ENCODE measurements at places on chromosomes 16 and 17.
A peak's percentile ranks its signal among the peaks of the same experiment; 100 is the strongest.

- DNase-seq: no peak
Observed at GRCh38 chr16:17037499-17037898, 433.3 kb downstream of the XYLT1 start.

DNA sequence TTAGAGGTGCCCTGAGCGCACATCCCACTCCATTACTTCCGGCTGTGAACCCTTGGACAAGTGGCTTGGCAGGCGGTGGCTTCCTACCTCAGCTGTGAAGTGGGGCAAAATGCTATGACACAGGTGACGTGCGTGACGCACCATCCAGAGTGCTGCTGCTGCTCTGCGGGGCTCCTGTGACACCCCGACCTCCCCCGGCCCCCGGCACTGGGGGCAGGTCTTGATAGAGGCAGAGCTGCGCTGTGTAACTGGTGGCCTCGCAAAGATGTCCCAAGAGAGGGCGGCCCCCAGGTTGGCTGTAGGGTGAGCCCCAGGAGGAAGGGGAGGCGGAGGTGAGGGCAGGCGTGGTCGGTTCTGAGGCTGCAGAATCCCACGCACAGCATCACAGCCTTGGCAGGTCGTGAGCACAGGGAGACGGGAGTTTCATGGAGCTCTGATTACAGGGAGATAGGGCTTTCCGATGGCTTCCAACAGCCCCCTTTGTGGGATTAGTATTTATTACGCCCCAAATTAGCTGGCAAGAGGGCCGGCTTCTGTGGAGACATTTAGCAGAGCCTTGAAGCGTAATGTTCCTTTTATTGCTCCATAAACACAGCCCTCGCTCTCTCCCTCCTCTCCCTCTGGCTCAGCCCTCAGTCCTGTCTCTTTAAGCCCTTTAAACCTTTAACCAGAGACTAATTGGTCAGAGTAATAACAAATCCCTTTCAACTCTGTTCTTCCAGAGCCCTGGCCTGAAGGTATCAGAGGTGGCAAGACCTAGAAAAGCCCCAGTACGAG is 328.1 kb downstream of the C16orf95 start:
- DNase-seq: no peak

GRCh38 chr16:28905800-28906372 is 19.2 kb downstream of the RABEP2 start:
- no peak for DNase-seq

- no peak for DNase-seq
Observed at GRCh38 chr17:51533821-51534220, 273.5 kb downstream of the UTP18 start.

DNA sequence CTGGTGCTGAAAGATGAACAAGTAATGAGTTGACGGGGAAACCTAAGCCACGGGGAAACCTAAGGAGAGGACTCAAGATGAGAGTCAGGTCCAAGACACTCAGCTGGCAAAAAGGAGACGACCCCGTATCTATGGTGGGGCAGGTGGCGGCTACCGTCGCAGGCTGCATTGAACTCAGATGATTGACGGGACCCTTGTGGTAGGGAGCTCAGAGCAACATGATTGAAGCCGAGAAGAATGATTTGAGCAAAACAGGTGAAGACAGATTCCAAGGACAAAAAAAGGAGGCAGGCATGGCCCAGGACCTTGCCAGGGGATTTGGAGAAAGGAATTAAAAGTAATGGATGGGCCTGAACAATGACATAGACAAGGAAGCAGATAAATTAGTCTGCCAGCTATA is 7.5 kb upstream of the MYH3 start:
- no peak for DNase-seq

DNA sequence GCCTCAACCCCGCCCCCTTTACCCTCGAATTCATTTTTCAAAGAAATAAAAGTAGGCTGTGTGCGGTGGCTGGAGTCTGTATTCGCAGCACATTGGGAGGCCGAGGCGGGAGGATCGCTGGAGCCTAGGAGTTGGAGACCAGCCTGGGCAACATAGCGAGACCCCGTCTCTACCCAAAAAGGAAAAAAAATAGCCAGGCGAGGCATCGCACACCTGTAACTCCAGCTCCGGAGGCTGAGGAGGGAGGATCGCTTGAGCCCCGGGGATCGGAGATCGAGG is 671 bp upstream of the TOP2A start:
- peak; percentile 38 for DNase-seq

GRCh38 chr17:81839301-81839700 is 4.5 kb upstream of the PPP1R27 start:
- DNase-seq: no peak

- no peak for DNase-seq
Observed at GRCh38 chr17:20206068-20206467, 196.9 kb downstream of the SPECC1 start.

- DNase-seq: no peak
Observed at GRCh38 chr16:65749506-65749905, 617.0 kb upstream of the CDH5 start.

DNA sequence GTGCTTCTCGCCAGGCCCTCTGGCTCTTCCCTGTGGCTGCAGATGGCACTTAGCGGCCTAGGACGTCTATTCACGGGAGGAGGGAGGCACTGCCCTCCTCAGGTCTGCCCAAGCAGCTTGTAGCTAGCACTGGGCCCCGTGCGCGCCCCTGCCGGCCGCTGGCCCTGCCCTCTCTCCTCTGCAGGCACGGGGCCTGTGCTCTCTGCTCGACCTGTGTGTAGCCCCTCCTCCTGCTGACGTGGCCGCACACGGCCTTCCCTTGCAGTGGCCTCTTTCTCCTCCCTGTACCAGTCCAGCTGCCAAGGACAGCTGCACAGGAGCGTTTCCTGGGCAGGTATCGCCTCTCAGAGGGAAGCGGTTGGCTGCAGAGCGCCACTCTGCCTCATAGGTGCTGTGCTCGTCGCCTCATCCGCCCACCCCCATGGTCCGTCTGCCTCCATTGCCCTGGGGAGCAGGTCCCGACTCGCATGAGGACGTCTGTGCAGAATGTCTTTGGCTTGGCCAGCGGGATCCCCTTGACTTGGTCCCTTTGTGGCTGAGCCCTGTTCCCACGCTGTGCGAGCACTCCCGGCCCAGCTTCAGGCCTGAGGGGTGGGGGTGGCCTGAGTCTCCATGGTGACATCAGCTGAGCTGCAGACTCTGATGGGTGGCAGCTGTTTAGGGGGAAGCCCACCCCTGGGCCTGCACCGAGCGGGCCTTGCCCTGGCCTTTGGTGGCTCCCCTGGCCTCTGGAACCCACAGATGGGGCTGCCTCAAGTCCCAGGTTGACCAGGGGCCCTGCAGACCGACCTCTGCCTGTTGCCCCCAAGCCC is 34.6 kb downstream of the TSC2 start:
- no peak for DNase-seq

- DNase-seq: no peak
Observed at GRCh38 chr17:77371117-77371887, 230.5 kb downstream of the SEC14L1 start.

- no peak for DNase-seq
Observed at GRCh38 chr16:56862776-56863175, 2.2 kb upstream of the SLC12A3 start.

GRCh38 chr17:28145348-28145747 is 102.9 kb downstream of the NLK start:
- no peak for DNase-seq

DNA sequence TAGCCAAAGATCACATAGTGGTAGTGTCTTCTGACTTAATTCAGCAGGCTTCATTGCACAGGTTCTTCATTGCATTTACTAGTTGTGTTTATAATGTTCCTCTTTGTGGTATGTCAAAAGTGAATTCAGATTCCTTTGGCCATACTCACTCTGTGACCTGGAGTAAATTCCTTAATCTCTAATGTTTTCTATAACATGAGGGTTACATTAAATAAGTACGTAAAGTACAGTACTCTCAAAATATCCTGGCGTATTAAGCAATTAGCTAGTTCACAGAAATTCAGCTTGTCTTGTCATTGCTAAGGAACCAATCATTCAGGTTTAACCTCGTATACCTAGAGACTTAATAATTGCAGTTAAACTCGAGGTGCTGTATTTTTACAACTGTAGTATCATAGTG is 4.2 kb downstream of the RPS6KB1 start:
- DNase-seq: no peak

DNA sequence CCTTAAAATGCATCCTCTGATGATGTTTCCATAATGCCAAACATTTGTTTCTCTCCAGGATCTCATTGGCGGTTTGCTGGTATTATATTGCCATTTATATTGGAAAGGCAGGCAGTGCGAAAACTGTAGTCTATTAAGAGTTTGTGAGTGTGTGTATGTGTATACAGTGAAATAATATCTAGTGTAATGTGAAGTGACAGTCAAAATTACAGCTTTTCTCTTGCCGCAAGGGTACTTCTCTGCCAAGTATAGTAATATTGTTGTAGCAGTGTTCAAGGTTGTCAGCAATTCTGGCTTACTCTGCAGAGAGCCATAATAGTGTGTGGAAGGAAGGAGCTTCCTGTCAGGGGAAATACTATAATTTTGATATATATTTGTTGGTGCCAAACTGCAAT is 178.6 kb downstream of the WWOX start:
- no peak for DNase-seq

DNA sequence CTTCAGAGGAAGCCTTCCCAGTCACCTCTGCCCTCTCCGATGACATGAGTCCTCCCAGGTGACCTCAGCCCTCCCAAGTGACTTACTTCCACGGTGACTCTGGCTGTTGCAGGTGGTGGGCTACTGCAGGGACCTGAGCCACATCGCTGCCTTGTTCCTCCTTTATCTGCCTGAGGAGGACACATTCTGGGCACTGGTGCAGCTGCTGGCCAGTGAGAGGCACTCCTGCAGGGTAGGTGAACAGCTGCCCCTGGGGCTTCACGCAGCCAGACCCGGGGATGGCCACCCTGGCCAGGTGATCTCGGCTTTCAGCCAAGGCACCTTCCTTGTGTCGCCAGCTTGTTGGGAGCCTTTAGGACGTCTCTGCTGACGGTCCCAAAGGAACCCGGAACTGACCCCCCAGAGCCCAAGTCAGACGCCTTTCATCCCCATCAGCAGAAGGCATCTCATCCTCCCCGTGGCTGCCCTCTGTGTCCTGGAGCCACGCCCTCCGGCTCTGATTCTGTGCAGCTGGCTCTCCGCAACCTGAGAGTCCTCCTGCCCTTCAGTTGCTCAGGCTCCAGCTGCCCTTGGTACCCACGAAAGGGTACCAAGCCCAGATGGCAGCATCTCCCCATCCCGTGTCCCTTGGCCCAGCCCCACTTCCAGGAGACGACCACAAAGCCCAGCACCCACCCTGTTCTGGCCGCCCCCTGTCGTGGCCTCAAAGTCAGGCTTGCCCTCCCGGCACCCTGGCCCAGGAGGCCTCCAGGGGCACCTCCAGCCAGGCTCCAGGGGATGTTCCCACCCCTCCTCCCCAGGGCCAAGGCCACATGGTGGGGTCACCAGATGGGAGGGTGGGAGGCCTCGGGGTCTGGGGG is 81.7 kb downstream of the GOSR1 start:
- DNase-seq: no peak

DNA sequence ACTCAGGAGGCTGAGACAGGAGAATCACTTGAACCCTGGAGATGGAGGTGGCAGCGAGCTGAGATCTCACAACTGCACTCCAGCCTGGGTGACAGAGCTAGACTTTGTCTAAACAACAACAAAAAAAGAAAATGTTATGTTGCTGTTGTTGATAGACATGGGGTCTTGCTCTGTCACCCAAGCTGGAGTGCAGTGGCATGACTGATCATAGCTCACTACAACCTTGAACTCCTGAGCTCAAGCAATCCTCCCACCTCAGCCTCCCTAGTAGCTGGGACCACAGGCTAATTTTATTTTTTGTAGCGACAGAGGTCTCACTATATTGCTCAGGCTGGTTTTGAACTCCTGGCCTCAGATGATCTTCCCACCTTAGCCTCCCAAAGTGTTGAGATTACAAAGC is 20.0 kb downstream of the FBXO47 start:
- no peak for DNase-seq

GRCh38 chr16:51950118-51950780 is 596.7 kb downstream of the TOX3 start:
- DNase-seq: no peak

DNA sequence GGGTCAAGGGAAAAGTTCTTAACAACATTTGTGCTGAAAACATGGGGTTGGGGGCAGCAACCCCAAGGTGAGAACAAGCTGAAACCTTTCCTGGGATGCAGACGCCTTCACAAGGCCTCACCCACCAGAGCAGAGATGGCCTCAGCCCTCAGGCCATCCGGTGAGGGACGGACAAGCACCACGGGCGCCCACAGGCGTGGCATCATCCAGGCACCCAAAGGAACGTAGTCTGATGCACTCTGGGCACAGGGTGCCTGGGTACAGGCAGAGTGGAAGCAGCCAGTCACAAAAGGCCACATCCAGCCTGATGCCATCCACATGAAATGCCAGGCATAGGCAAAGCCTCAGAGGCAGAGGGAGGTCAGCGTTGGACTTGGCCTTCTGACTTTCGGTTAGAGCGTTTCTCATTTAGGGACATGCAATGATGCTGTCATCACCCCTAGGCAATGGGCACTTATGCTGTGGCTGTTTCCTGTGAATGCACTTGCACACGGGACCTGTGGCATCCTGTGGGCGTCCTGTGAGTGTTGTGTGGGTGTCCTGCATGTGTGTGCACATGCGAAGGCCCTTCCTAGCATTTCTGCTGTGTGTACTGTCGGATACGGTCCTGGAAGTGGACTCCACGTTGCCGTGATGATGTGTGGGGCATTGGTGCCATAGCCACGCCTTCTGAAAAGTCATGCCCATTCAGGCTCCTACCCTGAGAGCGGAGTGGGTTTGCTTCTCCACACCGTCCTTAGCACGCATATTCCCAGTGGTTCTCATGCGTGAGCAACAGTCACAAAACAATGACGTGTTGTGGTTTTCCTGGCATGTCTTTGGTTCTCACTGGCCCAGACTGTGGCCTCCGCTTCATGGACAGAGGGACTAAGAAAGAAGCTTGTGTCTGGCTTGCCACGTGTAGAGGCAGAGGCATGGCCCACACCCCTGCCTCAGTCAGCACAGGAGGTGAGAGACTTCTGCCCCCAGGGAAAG is 52.7 kb upstream of the ZNF469 start:
- no peak for DNase-seq

GRCh38 chr17:16880121-16880842 is 91.6 kb downstream of the TNFRSF13B start:
- no peak for DNase-seq

- no peak for DNase-seq
Observed at GRCh38 chr16:50323335-50324011, 45.3 kb downstream of the BRD7 start.

DNA sequence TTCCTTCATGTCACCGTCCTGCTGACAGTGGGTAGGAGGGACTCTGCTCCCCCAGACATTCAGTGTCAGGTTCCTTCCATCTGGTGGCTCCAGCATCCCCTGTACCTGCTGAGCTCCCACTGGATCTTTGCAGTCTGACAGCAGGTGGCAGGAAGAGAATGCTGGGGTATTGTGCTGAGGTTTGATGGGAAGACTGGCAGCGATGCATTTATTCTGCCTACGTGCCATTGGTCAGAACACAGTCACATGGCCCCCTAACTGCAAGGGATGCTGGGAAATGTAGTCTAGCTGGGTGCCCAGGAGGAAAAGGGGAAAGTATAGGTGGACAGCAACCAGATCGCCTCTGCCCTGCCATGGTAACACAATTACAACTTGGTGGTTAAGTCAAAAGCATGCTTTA is 44.4 kb downstream of the IRX3 start:
- no peak for DNase-seq

- DNase-seq: no peak
Observed at GRCh38 chr17:9322326-9322725, 253.3 kb downstream of the STX8 start.
